AG08396 (cell line): ENCODE measurements at places on chromosomes 2 and 18.

DNA sequence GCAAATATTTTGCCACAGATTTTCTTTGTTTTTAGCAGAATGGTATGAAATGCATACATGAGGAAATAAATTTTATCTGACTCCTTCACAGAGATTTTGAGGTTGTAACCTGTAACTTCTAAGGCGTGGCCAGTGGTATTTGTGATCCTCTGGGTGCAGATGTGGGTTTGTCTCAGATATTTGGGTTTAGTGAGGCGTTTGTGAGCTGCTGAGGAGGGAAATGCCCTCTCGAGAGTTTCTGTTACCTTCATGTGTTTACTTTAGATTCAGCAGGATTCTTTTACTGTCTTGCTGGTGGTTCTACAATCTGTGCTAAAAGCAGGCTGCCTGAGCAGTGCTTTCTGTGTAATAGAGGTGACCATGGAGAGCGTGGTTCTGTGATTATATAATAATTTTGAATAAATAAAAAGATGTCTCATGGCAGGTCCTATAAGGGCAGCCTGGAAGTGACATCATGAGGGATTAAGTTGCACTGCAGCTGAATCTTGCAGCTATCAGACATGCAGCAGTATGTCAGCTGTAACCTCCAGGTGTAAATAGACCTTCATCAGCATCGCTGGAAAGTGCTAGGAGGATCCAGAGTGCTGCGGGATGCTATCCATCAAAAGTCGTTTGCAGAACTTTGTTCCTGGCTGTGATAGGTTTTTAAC, 34.1 kb downstream of the TANC1 start:
- DNase-seq = no peak

DNA sequence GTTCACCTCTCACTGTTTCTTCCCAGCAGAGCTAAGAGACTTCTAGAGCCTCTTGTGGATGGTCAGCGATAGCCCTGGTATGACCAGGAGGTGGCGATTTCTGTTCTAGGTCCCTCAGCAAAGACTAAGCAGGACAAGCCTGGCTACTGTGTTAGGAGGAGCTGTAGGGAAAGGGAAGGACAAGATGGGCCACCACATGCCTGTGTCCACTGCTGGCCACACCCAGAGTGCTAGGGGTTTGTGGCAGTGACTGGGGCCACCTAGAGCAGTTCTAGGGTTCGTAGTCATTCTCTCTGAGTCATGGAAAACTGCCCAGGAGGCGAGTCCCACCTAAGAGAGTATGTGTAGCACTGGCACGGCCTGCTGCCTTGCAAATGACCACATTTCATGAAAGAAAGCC, 179.4 kb downstream of the ALPK2 start:
- DNase-seq = peak; percentile 18

DNA sequence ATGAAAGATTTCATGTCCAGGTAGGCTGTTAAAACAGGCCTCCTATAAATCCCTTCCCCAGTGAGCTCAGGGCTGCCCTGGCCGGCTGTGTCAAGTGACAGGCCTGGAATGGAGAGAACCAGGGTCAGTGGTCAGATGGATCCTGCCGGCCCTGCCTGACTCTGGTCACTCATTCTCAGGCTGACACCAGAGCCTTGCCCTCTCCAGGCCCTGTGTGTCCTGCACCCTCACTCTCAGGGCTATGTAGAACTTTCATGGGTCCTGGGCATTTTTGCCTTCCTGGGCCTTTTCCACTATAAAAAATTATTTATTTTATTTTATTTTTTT, 82.0 kb upstream of the RGPD5 start:
- no peak for DNase-seq

DNA sequence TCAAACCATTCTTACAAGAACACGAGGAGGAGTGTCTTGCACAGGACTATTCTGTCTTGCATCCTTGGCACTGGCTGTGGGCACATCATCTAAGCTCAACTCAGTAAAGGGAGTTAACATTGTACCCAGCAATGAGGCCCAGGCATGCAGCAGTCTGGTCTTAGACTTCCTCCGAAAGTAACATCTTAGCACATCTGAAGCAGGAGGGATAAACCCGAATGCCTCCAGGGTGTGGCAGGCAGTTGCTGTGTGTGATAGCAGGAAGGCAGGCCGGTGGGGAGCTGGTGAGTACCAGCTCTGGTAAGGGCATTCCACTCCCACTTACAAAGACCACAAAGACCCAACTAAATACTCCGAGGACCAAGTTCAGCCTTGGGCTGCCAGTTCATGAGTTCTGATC, 206.3 kb downstream of the TSN start:
- DNase-seq = no peak
